ENCODE measurements at places on chromosomes 6 and 20. TPM values are rescaled to one million over a fixed set of nuclear protein-coding genes. Genes with fewer than 3 reads are reported as not detected.
A peak's percentile ranks its signal among the peaks of the same experiment; 100 is the strongest.

DNA sequence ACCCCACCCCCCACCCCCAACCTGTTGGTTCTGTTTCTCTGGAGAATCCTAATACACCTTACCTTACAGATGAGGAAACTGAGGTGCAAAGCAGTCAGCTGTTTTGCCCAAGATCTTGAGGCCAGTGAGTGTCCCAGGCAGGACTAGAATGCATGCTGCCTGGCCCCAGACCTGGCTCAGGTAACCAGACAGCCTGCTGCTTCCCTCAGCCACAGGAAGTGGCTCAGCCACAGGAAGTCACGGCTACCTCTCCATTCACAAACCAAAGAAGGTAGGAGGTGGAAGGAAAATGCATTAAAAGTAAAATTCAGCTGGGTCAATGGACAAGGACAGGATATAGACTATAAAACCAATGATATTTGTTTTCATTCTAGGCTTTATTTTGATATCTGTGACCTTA lies 517.6 kb downstream of the CD83 start:
- no peaks in the 10 kb centered on the region for H3K36me3 ChIP-seq
- no peak overlapping the region for H3K4me3 ChIP-seq
- H3K27me3 ChIP-seq: peaks cover 14% of the 10 kb centered on the region
- H3K27ac ChIP-seq: no peak overlapping the region
- no peak for DNase-seq

Gene TMEM181
- total RNA-seq: 25.8 TPM

- H3K4me1 ChIP-seq: peaks cover 12% of the 10 kb centered on the region
- H3K36me3 ChIP-seq: no peaks in the 10 kb centered on the region
- H3K27ac ChIP-seq: no peak overlapping the region
- DNase-seq: no peak
These were observed 208.1 kb upstream of the PROKR2 start for GRCh38 chr20:5524896-5525295.

GRCh38 chr6:147201885-147202515 lies 2.2 kb upstream of the STXBP5 start:
- H3K4me3 ChIP-seq: peak overlapping the region; percentile 98
- H3K27me3 ChIP-seq: peaks cover 3% of the 10 kb centered on the region
- peaks cover 38% of the 10 kb centered on the region for H3K4me1 ChIP-seq
- DNase-seq: peak; percentile 64
- H3K27ac ChIP-seq: peak overlapping the region; percentile 90

- H3K27ac ChIP-seq: peak overlapping the region; percentile 54
- H3K36me3 ChIP-seq: peaks cover 10% of the 10 kb centered on the region
- DNase-seq: no peak
- H3K27me3 ChIP-seq: no peaks in the 10 kb centered on the region
These were observed 73.1 kb upstream of the EZR start for GRCh38 chr6:158892266-158892665.

- H3K27ac ChIP-seq: no peak overlapping the region
- no peaks in the 10 kb centered on the region for H3K4me1 ChIP-seq
These were observed 109.7 kb upstream of the MMS22L start for GRCh38 chr6:97392735-97393134.

DNA sequence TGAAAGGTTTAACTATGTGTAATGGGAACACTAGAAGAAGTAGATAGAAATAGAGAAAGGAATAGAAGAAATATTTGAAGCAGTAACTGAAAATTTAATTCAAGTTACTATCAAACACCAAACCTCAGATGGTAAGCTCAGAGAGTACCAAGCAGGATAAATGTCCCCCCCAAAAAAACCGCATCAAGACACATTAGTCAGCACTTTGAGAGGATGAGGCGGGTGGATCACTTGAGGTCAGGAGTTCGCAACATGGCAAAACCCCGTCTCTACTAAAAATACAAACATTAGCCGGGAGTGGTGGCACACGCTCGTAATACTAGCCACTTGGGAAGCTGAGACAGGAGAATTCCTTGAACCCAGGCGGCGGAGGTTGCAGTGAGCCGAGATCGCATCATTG lies 253.1 kb downstream of the C6orf118 start:
- H3K4me3 ChIP-seq: no peak overlapping the region
- H3K4me1 ChIP-seq: no peaks in the 10 kb centered on the region
- no peak for DNase-seq
- no peaks in the 10 kb centered on the region for H3K27me3 ChIP-seq

GRCh38 chr20:41524980-41525613 lies 93.1 kb downstream of the CHD6 start:
- peak; percentile 29 for DNase-seq
- peaks cover 7% of the 10 kb centered on the region for H3K36me3 ChIP-seq
- H3K27ac ChIP-seq: peak overlapping the region; percentile 20
- H3K4me1 ChIP-seq: peaks cover 28% of the 10 kb centered on the region
- peak overlapping the region; percentile 80 for H3K4me3 ChIP-seq
- H3K27me3 ChIP-seq: no peaks in the 10 kb centered on the region

GRCh38 chr6:42996513-42996912 lies 12.1 kb downstream of the PPP2R5D start:
- H3K4me3 ChIP-seq: no peak overlapping the region
- no peaks in the 10 kb centered on the region for H3K27me3 ChIP-seq
- peak overlapping the region; percentile 58 for H3K27ac ChIP-seq
- H3K36me3 ChIP-seq: peaks cover 5% of the 10 kb centered on the region
- H3K4me1 ChIP-seq: peaks cover 7% of the 10 kb centered on the region

GRCh38 chr6:156899071-156899470 lies 121.9 kb downstream of the ARID1B start:
- peaks cover 2% of the 10 kb centered on the region for H3K27me3 ChIP-seq
- H3K36me3 ChIP-seq: peaks cover 2% of the 10 kb centered on the region
- H3K27ac ChIP-seq: no peak overlapping the region
- DNase-seq: no peak
- H3K4me1 ChIP-seq: no peaks in the 10 kb centered on the region
- H3K4me3 ChIP-seq: no peak overlapping the region

DNA sequence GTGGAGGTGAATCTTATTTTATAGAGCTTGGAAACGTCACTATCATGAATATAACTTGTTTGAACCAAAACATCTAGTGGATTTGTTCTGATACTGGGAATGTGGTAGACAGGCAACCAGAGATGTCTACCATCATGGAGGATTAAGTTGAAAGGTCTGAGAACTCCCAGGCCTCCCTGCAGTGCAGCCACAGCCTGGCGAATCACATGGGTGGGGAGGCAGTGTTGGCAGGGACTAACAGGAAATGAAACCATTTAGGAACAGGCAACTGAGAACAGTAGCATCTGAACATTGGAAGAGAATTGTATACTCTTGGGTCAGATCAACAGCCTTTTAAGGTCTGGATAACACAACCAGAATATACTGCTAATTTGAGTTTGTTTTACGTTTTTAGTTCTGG lies 22.3 kb upstream of the CEP162 start:
- no peak overlapping the region for H3K27ac ChIP-seq
- H3K27me3 ChIP-seq: peaks cover 10% of the 10 kb centered on the region
- no peaks in the 10 kb centered on the region for H3K36me3 ChIP-seq
- no peak for DNase-seq

- no peaks in the 10 kb centered on the region for H3K36me3 ChIP-seq
- no peak for DNase-seq
- peak overlapping the region; percentile 17 for H3K27ac ChIP-seq
- no peak overlapping the region for H3K4me3 ChIP-seq
- peaks cover 59% of the 10 kb centered on the region for H3K4me1 ChIP-seq
These were observed 47.0 kb upstream of the PRND start for GRCh38 chr20:4674672-4675071.

Gene EFCAB8
- total RNA-seq: not detected

DNA sequence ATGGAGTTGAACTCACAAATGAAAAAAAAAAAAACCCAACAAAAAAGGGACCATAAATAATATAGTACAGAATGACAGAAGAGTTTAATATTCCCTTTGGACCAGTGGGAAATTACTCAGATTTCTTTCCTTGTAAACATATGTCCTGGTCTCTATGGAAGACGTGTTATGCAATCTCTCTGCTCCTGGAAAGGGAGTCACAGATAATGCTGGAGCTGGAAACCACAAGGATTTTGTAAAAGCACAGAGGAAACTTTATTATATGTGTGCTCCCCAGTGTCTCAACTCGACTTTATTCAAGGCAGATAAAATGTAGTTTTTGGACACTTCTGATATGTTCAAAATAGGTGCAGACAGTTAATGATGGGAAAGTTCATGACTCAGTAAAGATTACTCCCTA lies 88.1 kb upstream of the ZFP64 start:
- DNase-seq: no peak
- H3K36me3 ChIP-seq: no peaks in the 10 kb centered on the region
- H3K27ac ChIP-seq: no peak overlapping the region

Gene KIF25
- not detected for total RNA-seq

DNA sequence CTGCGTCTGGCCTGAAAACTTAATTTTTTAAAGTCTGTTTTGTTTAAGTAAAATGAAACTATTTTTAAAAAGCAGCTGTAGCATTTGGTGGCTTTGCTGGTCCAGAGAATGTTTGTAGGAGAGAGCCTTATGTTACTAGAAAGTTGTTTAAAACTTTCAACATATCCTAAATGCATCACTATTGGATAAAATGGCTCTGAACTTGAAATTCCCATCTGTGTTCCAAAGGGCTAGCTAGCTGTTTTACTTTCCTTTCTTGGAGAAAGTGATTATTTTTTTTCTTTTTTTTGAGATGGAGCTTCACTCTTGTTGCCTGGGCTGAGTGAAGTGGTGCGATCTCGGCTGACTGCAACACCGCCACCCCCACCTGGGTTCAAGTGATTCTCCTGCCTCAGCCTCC lies 2.5 kb downstream of the SYNJ2 start:
- H3K27ac ChIP-seq: peak overlapping the region; percentile 54
- H3K4me3 ChIP-seq: peak overlapping the region; percentile 92
- H3K36me3 ChIP-seq: peaks cover 9% of the 10 kb centered on the region
- no peak for DNase-seq
- H3K27me3 ChIP-seq: no peaks in the 10 kb centered on the region

DNA sequence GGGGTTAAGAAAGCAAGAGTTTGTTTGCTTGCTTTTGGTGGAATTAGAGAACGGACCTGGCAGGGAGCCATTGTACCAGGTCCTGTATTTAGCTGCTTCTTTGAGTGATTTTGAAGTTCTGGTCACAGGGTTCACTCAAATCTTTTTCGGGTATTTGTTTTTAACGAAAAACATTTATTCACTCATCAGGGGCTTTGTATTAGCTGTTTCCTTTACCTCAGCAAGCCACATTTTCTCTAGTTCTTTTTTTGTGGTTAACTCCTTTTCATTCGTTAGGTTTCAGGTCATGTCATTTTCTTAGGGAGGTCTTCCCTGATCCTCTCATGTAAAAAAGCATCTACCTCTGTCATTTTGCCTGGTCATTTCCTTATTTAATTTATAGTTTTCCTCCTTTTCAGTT lies 1502.2 kb downstream of the GRIK2 start:
- DNase-seq: no peak
- H3K4me1 ChIP-seq: no peaks in the 10 kb centered on the region
- H3K27ac ChIP-seq: no peak overlapping the region
- peaks cover 4% of the 10 kb centered on the region for H3K36me3 ChIP-seq

Gene TSBP1
- total RNA-seq: not detected

- H3K4me3 ChIP-seq: peak overlapping the region; percentile 61
- H3K36me3 ChIP-seq: no peaks in the 10 kb centered on the region
- peaks cover 29% of the 10 kb centered on the region for H3K4me1 ChIP-seq
These were observed 15.6 kb downstream of the L3MBTL3 start for GRCh38 chr6:130033949-130034348.

DNA sequence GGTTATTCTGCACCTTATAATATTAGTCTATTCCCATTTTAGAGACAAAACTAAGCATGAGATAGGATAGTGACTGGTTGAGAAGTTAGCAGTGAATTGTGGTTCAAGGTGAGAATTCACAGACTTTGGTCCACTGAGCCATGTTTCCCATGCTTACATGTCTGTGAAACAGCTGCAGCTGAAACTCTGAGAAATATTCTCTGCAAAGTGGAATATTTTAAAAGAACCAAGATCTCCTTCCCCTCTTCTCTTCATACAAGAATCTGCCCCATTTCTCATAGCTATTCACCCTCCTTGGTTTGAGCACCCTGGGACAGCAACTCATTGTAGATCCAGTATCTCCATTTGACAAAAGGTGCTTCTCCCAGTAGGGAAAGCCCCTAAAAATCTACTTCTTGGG lies 70.2 kb upstream of the TMEM170B start:
- no peaks in the 10 kb centered on the region for H3K27me3 ChIP-seq
- H3K4me3 ChIP-seq: no peak overlapping the region
- DNase-seq: no peak
- H3K4me1 ChIP-seq: no peaks in the 10 kb centered on the region
- no peak overlapping the region for H3K27ac ChIP-seq

GRCh38 chr20:53582574-53583351 lies 10.9 kb downstream of the ZNF217 start:
- peak; percentile 91 for DNase-seq
- peak overlapping the region; percentile 52 for H3K4me3 ChIP-seq
- peaks cover 87% of the 10 kb centered on the region for H3K4me1 ChIP-seq
- peak overlapping the region; percentile 87 for H3K27ac ChIP-seq
- no peaks in the 10 kb centered on the region for H3K27me3 ChIP-seq

- H3K27me3 ChIP-seq: peaks cover 1% of the 10 kb centered on the region
- H3K4me3 ChIP-seq: no peak overlapping the region
- no peaks in the 10 kb centered on the region for H3K36me3 ChIP-seq
- no peak for DNase-seq
- no peak overlapping the region for H3K27ac ChIP-seq
These were observed 136.3 kb upstream of the PRDM1 start for GRCh38 chr6:105949869-105950268.

Gene GTF3C6
- 128 TPM for total RNA-seq

DNA sequence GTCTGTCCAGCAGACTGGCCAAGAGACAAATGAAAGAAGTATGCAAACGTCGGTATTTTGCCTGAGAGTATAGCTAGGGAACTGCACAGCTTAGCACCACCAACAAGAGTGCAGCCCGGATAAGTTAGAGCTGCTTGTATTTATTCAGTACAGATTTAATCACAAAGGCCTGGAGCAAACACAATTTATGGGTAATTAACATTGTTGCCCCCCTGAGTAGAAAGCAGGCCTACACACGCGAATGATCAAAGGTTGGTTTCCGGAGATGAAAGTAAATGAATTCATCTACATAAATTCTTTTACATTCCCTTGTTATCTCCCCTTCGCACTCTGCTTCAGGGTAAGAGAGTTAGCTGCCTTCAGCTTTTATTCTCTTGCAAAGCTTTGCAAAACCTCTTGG lies 24.7 kb upstream of the CRISP1 start:
- no peak for DNase-seq
- no peak overlapping the region for H3K27ac ChIP-seq
- H3K36me3 ChIP-seq: 0 out of 2 replicates have a peak, but pooled peaks cover 3% of the 10 kb centered on the region
- no peaks in the 10 kb centered on the region for H3K4me1 ChIP-seq
- H3K4me3 ChIP-seq: no peak overlapping the region

Measured in HFFc6 (cell line).